NCI-H460 (cell line): ENCODE measurements at places on chromosomes 7 and 10.

GRCh38 chr7:87435546-87435945 is 39.9 kb downstream of the ABCB4 start:
- no peak for DNase-seq

- no peak for DNase-seq
Observed at GRCh38 chr10:79079490-79080355, 11.0 kb downstream of the ZMIZ1 start.

GRCh38 chr7:69840248-69840647 is 242.0 kb downstream of the AUTS2 start:
- DNase-seq = no peak

- DNase-seq = no peak
Observed at GRCh38 chr7:3094701-3095445, 51.2 kb upstream of the CARD11 start.

GRCh38 chr7:121297843-121298242 is 31.0 kb upstream of the WNT16 start:
- no peak for DNase-seq

- DNase-seq = no peak
Observed at GRCh38 chr10:37813763-37814162, 43.6 kb downstream of the ZNF248 start.

DNA sequence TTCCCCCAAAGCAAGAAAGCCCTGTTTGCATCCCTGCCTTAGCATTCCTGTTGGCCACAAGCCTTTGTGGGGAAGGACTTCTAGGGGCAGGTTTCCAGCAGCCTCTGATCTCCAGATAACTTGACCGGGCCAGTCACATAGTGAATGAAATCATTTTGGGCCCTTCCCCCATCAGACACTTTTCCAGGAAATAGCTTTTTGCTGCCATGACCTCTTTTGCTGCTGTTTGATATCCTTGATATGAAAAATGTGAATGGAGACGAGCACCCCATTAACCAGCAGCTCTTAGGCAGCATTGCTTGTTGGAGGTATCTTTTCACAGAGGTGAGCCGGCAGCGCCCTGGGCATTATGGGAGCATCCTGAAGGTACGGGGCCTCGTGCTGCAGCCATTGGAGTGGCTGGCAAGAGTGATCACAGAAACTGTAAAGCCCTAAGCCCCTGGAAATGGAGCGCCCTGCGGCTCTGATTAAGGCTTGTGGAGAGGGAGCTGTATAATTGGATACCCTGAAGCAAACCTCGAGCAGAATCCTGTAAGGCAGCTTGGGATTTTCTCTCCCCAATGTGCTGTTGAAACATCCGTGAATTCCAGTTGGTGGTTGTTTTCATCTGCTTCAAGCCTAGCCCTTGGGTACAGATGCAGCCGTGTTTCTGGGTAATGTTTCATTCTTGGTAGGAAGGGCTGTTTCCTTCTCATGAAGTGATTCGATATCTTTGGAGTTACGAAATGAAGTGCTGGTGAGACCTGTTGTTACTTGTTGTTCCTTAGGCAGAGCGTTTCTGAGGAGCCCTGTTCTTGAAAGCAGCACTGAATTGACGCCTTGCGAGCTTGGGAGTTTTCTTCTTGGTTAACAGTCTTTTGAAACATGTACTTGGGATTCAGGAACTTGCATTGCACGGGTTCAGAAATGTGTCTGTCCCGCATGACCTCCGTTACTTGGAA is 179.0 kb downstream of the PTEN start:
- DNase-seq = no peak

DNA sequence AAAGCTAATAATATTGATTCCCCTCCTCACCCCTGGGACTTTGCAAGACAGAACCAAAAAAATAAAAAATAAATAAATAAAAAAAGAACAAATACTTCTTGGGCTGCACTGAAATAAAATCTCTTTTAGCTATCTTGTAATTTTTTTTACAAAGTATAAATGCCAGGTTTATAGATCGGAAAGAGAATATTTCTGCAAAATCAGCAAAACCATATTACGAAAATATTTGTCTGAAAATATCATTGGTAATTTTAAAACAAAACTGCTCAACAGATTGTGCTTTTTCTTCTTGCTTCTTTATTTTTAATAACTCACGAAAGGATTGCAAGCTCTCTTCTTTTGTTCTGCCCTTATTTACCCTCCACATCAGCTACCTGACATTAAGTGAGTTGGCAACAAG is 213.3 kb downstream of the PLXDC2 start:
- DNase-seq = no peak

DNA sequence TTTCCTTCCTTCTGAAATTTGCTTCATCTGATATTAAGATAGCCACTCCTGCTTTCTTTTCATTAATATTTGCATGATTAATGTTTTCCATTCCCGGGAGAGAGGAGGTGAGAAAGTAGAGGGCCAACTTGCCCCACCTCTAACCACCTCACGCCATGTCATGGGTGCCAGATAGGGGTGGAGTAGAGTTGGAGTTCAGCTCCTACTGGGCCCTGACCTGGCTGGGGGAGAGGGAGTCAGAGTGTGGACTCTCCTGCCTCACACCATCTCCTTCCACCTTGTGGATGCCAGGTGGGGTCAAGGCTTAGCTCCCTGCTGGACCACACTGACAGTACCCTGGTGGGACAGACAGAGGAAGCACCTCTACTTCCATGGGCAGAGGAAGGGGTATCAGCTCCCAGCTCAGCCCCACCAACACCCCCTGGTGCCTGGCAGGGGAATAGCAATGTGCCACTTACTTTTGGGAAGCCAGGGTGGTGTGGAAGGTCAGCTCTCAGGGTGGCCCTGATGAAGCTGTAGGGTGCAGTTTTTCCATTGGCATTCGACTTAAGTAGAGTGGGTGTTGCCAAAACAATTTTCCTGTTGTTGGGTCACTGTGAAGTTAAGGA is 28.0 kb downstream of the CHST12 start:
- DNase-seq = no peak

DNA sequence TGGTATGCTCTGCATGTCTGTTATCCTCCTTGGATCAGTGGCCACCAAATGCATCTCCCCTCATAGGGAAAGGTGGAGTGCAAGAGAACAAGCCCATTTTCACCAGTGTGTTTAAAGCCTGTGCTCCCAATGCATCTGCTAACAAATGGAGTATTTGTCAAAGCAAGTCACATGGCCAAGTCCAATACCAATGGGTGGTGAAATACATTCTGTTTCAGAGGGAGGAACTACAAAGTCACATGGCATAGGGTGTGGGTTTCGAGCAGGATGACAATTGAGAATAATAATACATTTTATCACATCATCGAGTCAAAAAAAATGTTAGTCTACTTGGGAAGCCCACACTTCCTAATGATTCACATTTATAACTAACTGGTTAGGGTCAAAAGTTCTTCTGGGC is 62.7 kb downstream of the SUGCT start:
- no peak for DNase-seq

DNA sequence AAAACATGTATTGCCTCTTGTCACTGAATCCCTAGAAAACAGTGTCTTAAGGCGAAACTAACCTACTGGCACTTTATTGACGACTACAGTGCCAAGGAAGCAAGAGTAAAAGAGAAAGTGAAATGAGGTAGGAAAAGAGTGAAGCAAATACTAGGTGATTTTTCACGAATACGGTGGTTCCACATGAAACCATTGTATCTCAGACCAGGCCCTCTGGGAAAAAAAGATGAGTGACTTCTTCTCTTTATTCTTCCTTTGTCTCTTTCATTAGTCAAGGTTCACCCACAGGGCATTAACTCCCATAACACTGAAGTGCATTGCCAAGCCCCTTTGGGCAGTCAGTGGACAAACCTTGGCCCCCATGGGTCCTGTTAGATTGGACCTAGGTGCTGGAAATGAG is 16.2 kb upstream of the MACC1 start:
- no peak for DNase-seq

GRCh38 chr10:61698968-61699655 is 36.4 kb downstream of the CABCOCO1 start:
- DNase-seq = no peak

DNA sequence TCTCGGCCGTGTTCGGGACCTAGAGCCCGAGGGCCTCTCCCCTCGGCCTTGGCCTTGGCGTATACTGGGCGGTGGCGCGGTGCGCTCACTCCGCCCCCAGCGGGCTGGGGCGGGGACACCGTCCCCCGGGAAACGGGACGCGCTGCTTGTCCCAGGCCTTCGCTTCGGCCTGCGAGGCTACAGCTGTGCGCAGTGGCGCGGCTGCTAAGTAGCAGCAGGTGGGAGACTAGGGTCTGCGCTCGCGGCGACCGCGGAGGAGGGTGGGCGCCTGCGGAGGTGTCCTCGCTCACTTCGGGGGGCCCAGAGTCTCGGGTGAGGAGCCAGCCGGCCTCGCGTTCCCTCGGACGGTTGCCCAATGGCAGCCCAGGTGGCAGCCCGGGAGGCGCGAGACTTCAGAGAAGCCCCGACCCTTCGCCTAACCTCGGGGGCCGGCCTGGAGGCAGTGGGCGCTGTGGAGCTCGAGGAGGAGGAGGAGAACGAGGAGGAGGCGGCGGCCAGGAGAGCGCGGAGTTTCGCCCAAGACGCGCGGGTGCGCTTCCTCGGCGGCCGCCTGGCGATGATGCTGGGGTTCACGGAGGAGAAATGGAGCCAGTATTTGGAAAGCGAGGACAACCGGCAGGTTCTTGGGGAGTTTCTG is at the start of gene DNAH11:
DNAH11 (plus strand) TSS at position 149 of the 637 bp plus-strand sequence; CDS start at position 356, 207 bp downstream.
- peak; percentile 31 for DNase-seq

GRCh38 chr10:101238732-101239105 is 9.5 kb upstream of the LBX1 start:
- no peak for DNase-seq

GRCh38 chr10:86035791-86036543 is 330.6 kb downstream of the GRID1 start:
- no peak for DNase-seq

DNA sequence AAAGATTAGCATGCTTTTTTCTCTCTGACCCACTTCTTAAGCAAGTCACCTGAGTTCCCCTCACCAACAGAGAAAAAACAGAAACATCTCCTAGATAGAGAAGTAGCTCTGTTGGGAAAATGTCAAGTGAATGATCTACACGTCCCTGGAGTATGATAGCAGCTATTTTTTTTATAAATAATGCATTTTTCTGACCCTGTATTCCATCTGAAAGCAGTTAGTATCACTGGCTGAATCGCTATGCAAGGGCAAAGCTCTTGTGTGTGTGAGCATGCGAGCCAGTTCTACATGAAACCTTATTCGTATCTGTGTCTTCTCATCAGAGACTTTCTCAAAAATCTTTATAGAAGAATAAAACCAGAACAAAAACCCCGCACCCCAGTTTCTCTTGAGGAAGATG is 8.2 kb downstream of the ANKMY2 start:
- no peak for DNase-seq

DNA sequence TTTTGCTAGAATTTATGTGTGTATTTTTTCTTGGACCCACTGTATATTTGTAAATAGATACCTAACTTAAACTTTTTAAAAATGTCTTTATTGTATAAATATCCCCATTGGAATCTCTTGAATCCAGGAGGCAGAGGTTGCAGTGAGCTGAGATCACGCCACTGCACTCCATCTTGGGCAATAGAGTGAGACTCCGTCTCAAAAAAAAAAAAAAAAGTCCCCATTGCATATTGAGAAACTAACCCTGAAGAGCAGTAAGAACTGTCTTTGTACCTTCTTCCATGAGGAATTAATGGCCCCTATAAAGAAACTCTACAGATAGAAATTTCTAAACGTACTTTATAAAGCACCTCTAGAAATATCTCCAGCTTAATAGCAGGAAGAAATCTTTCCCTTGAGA is 504.0 kb downstream of the SORCS1 start:
- no peak for DNase-seq

DNA sequence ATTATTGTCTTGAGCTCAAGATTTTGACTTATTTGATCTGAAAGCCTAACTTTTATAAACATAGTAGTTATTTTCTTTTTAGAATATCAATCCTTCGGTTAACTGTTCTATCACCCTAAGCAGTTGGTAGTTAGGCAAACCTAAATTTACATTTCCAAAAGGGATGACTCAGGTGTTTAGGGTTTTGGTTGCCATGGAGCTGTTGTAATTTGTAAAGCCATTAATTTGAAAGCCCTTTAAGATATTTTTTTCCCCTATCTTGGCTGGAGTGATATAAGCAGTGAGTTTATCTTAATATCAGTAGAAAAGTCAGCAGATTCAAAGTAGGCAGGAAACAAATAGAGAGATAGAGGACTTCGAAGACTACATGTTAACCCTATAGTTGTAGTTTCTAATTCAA is 1472.6 kb upstream of the CELF2 start:
- no peak for DNase-seq

DNA sequence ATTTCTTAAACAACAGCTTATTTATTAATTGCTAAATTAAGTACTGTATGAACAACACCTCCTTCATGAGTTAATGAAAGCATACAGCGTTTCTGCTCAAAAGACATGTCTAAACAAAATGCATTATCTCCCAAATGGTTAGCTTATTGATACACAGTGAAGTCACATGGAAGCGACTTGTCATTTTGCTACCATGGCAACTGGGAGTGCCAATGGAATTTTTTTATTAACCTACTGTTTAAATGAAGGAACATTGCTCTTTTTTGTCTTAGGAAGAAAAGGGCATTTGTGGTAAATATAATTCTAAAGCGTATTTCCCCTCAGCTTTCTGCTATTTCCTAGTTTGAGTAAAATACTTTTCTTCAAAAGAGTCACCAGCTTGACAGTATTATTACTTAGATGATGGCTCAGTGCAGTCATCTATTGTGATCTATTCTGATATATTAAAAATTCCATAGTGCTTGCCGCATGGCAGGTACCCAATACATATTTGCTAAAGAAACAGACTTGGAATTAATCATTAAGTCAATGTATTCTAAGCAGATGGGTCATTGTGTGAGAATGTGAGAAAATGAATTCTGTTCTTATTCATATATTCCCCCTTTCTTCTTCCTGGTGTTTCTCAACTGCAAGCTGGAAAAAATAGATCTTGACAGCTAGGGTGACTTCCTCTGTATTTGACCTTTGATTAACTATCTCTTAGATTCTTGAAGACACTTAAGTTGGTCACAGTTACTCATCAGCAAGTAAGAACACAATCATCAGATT is 818.3 kb downstream of the MAGI2 start:
- DNase-seq = no peak

DNA sequence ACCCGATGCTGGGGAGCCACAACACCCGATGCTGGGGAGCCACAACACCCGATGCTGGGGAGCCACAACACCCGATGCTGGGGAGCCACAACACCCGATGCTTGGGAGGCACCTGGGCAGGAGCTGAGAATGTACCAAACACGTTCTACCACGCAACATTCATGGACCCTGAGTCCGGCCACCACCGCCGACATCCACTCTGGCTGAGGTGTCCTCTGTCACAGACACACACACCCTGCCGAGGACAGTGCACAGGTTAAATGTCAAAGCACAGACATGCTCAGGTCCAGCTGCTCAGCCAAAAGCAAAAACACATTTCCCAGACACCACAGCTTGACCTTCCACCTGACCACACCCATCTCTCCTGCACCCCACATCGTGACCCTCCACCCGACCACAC is 148.4 kb downstream of the DIP2C start:
- no peak for DNase-seq
